ENCODE measurements at places on chromosomes 1 and 21.

DNA sequence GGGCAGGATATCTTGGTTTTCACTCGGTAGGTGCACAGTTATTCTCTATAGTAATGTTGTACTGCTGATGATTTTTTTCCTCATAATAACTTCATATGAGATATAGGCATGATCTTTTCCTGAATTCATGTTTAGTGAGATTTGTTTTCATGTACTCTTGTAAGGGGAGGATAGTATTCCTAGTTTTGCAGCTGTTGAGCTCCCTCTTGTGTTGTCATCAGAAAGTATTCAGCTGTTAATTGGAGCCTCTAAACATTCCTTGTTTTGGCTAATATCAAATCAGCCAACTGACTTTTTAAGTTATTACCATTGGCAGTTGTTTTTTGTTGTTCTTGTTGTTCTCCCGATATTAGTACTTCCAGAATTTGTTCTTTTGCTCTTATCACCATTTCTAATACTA, 24.4 kb downstream of the OR10R2 start:
- no peak for DNase-seq

DNA sequence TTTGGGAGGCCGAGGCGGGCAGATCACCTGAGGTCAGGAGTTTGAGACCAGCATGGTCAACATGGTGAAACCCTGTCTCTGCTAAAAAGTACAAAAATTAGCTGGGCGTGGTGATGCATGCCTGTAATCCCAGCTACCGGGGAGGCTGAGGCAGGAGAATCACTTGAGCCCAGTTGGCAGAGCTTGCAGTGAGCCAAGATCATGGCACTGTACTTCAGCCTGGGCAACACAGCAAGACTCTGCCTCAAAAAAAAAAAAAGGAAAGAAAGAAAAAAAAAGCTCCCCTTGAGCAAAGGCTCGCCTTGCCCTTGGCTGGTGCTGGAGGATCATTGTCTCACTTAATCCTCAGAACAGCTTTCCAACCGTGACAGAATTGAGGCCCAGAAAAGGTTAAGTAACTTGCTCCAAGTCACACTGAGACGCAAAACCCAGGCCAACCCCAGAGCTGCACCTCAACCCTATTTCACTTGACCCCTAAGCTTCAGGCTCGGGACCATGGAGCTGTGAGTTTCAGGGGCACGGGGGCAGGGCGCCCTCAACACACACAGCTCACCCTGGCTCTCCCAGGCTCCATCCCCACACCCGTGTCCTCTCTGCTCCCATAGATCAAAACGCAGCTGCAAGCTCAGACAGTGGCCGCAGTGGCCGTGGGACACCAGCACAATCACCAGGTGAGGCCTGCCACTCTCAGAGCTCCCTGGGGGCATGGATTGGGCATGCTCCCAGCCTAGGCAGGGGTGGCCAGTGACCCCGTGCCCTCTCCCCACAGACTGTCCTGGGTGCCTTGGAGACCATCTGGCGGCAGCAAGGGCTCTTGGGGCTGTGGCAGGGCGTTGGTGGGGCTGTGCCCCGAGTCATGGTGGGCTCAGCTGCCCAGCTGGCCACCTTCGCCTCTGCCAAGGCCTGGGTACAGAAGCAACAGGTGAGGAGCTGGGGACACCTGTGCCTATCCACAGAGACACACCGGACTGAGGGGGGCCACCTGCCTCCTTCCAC, 1.6 kb downstream of the SLC25A34 start:
- DNase-seq, result no peak

- DNase-seq, result no peak
These were observed 5.2 kb upstream of the HLX start for GRCh38 chr1:220873868-220874655.

GRCh38 chr1:16012590-16013219, 5.1 kb downstream of the HSPB7 start:
- no peak for DNase-seq

GRCh38 chr1:169723763-169724162, 10.1 kb downstream of the SELE start:
- no peak for DNase-seq
